ENCODE measurements at places on chromosomes 2 and 18.

DNA sequence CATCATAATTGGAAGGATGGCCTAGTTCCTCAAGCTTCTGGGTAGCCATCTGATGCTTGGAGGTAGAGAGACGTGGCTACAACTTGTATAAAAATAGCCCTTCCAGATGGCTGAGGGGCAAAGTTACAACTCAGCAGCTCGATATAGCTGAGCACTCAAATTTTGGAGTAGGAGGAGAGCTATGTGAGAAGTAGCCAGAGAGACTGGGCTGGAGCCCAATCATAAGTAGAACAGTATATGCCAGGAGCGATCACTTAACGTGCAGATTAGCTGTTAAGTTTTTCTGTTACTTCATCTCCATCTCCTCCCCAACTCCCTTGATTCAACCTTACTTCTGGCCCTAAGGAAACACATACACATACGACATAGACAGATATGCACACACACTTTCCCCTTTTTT lies 28.8 kb downstream of the CNRIP1 start:
- no peak for DNase-seq

DNA sequence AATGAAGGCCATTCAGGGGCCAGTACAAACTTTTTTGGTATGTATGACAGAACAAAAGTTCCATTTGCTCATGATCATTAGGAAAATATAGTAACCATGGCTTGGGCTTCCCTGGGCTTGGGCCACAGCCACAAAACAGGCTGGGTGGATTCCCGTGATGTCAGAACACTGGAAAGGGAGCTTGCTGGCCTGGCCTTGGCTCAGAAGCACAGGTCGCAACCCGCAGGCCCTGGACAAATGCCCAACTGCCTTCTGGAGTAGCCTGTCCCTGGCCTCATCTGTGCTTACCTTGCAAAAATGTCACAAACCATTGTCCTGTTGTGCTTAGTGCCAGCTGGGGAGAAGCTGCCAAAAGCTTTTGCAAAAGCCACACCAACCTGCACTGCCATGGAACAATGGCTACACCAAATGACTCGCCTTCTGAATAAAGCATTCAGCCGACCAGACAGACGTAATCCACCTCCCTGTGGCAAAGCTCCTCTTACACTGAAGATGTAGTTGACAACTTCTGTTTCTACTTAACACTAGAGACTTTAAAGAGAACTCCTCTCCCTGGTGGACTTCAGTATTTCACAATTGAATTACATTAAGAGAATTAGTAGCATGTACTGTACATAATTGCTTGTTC lies 125.5 kb downstream of the ANKRD44 start:
- no peak for DNase-seq

GRCh38 chr2:60530660-60531281 lies 22.7 kb downstream of the BCL11A start:
- peak; percentile 89 for DNase-seq

GRCh38 chr2:69731147-69731970 lies 10.6 kb upstream of the ANXA4 start:
- no peak for DNase-seq

GRCh38 chr2:169662744-169663143 lies 31.5 kb downstream of the CFAP210 start:
- DNase-seq = no peak

Data from COR-L47 (cell line).